B cell (primary cell): ENCODE measurements at places on chromosomes 13 and 19. TPM values are rescaled to one million over a fixed set of nuclear protein-coding genes. Genes with fewer than 3 reads are reported as not detected.

MUC16 gene
- 0.14 and 0.91 TPM in 2 replicates for polyA plus RNA-seq

JAK3 gene
- polyA plus RNA-seq: 78.6 and 102 TPM in 2 replicates

GRCh38 chr13:88887045-88887662 lies 1216.0 kb downstream of the SLITRK5 start:
- no peak for DNase-seq

- no peak for DNase-seq
Measured at GRCh38 chr19:47036097-47036651, 12.2 kb downstream of the TMEM160 start.

GRCh38 chr13:92963029-92963428 lies 263.6 kb upstream of the GPC6 start:
- DNase-seq: no peak

- DNase-seq: no peak
Measured at GRCh38 chr19:52653161-52653560, 15.0 kb upstream of the ZNF83 start.

- no peak for DNase-seq
Measured at GRCh38 chr13:55777612-55778011, 1363.1 kb upstream of the PRR20A start.

DNA sequence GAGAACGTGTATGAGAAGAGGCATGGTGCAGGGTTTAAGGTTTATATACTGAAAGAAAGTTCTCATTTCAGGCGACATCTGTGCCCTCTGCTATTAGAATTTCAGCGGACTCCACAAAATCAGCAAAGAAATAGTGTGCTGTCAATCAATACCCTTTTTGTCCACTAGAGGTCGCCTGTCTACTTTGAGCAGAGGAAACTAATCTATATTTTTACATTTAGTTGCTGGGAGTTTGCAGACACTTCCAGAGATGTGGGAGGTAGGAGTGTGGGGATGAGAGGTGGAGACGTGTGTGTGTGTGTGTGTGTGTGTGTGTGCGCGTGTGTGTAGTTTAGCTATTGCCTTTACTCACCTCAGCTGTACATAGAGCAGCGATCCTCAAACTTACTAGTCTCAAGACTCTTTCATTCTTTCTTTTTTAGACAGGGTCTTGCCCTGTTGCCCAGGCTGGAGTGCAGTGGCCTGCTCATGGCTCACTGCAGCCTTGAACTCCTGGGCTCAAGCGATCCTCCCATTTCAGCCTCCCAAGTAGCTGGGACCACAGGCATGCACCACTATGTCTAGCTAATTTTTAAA lies 9.7 kb downstream of the INAFM1 start:
- DNase-seq: peak; percentile 82

DNA sequence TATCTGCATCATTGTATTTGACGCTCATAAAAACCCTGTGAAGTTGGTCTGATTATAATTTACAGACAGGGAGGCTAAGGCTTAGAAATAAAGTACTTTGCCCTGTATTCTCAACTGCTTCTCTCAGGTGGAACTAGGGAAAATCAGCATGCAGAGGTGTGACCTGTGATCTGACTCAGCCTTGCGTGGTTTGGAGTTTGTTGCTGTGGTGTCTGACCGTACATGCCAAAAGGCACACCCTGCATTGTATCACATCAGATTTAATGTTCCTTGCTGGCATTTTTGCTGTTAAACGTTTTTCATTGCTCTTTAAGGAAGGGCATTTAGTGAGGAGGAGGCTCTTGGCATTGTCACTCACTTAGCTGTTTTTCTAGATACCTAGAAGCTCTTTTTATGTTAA lies 58.8 kb upstream of the C1QTNF9B start:
- no peak for DNase-seq

- DNase-seq: no peak
Measured at GRCh38 chr13:58051807-58052375, 420.3 kb downstream of the PCDH17 start.
